ENCODE measurements at places on chromosomes 13 and 19. TPM values are rescaled to one million over a fixed set of nuclear protein-coding genes. Genes with fewer than 3 reads are reported as not detected.

Gene CTU1
- 13.5 TPM for total RNA-seq

Gene ERICH6B
- total RNA-seq: not detected

Gene ZNF813
- total RNA-seq: 2.5 TPM

Gene RXFP2
- total RNA-seq: 0.34 TPM

Gene ZNF566
- total RNA-seq: 19.3 TPM

Gene COLGALT1
- 45.2 TPM for total RNA-seq

Gene SIGLEC7
- total RNA-seq: 2.0 TPM

Gene CFAP97D2
- total RNA-seq: not detected

Gene PALM3
- total RNA-seq: not detected

Gene TICAM1
- 10.5 TPM for total RNA-seq

Gene ZNF763
- total RNA-seq: 8.3 TPM

Gene PLK5
- 1.1 TPM for total RNA-seq

Gene ZNF837
- 2.3 TPM for total RNA-seq

Gene NMRK2
- not detected for total RNA-seq

Gene PROZ
- total RNA-seq: not detected

Gene ERFL
- 0.58 TPM for total RNA-seq

Gene PSG2
- total RNA-seq: not detected

Gene RDH8
- total RNA-seq: not detected

Gene CGB5
- total RNA-seq: not detected

Gene ZNF850
- 2.8 TPM for total RNA-seq

Gene FOXA3
- total RNA-seq: not detected

Gene ZNF135
- total RNA-seq: 17.5 TPM

Gene FXYD5
- total RNA-seq: 17.9 TPM

Gene COQ8B
- 24.0 TPM for total RNA-seq

Gene ZNF784
- 7.5 TPM for total RNA-seq

Gene NBEA
- total RNA-seq: 16.0 TPM

Gene HIF3A
- 57.8 TPM for total RNA-seq

Gene IL11
- 0.11 TPM for total RNA-seq

Gene MBD3L3
- total RNA-seq: not detected

Gene SHISA2
- total RNA-seq: not detected

Gene COMP
- total RNA-seq: 0.45 TPM

Gene ZNF285
- 11.2 TPM for total RNA-seq

Gene CLEC17A
- not detected for total RNA-seq

Gene ZNF225
- total RNA-seq: 6.9 TPM

Gene LGALS14
- not detected for total RNA-seq

Gene PEAK3
- total RNA-seq: 0.35 TPM

Measured in ovary (tissue), 10 donors.